ENCODE measurements at places on chromosomes 5 and 9.

DNA sequence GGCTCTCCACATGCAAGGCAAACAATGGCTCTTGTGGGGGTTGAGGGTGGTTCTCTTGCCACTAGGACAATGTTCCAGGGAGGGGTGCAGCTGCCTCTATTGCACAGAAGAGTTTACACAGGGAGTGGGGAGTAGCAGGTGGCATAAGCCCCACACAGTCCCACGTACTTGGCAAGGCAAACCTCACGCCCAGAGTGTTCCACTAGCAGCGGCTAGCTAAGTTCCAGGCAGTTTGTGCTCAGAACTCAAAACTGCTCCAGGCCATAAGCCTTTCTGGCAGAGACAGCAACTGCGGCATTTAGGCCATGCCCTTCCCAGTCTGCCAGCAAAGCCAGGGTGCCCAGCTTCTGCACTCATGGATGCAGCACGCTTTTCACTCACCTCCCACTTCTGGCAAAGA is 29.0 kb upstream of the BTNL3 start:
- no peak for DNase-seq

DNA sequence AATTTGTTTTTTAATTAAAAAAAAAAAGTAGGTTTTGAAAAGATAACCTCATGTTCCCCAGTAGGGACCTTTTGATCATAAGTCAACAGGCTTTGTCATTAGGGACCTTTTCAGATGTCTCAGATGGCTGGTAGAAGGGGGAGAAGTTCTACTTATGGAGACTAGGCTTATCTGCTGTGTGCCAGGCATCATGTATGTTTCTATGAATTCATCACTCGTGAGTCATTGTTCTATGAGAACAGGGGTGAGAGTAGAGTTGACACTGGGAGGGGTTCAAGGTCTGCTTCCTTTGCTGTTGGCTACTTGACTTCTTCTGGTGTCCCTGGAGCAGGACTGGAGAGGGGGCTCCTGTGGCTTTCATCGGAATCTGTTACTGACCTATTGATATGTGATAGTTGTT is 138.8 kb downstream of the KDM4C start:
- DNase-seq: no peak

GRCh38 chr9:115103746-115104477 is 14.0 kb downstream of the TNC start:
- no peak for DNase-seq

GRCh38 chr5:44927115-44927733 is 118.5 kb downstream of the MRPS30 start:
- DNase-seq: no peak

DNA sequence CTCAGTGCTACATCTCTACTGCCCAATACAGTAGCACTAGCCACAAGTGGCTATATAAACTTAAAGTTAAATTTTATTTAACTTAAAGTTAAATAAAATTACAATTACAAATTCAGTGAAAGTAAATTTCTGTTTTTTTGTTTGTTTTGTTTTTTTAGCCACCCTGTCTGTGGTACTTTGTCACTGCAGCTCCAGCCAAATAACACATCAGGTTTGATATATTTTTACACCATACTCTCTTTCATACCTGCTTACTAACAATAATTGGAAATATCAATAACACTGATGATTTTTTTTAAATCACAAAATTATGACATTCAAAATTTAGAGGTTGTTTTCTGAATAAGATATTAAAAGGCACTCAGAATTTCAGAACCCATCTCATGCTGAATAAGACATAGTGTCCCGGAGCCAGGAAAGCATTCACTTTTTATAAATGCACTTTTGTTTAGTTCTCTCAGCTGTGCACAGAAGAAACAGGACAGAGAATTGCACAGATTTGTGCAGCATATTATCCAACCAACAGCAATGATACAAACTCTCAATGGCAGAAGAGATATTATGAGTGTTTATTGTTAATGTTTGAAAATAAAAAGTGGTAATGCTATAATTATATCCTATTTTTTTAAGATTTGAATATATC is 92.6 kb downstream of the EDIL3 start:
- DNase-seq: no peak

DNA sequence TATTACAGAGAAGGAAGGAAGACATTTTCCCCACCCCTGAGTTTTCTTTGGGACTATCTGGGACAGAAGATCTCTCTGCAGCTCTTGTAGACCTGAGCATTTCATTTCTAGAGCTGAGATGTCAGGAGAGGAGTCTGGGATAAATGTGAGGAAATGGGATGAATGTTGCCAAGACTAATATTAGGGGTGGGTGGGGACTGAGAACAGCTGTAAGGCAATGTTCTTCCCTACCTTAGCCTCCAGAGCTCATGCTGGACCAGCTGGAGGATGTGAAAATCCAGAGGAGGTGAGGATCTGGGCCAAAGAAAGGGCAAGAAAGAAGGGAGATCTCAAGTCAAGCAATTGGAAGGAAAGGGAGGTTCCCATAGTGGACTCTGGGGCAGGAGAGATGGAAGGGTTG is 23.1 kb upstream of the FOXD1 start:
- DNase-seq: no peak

DNA sequence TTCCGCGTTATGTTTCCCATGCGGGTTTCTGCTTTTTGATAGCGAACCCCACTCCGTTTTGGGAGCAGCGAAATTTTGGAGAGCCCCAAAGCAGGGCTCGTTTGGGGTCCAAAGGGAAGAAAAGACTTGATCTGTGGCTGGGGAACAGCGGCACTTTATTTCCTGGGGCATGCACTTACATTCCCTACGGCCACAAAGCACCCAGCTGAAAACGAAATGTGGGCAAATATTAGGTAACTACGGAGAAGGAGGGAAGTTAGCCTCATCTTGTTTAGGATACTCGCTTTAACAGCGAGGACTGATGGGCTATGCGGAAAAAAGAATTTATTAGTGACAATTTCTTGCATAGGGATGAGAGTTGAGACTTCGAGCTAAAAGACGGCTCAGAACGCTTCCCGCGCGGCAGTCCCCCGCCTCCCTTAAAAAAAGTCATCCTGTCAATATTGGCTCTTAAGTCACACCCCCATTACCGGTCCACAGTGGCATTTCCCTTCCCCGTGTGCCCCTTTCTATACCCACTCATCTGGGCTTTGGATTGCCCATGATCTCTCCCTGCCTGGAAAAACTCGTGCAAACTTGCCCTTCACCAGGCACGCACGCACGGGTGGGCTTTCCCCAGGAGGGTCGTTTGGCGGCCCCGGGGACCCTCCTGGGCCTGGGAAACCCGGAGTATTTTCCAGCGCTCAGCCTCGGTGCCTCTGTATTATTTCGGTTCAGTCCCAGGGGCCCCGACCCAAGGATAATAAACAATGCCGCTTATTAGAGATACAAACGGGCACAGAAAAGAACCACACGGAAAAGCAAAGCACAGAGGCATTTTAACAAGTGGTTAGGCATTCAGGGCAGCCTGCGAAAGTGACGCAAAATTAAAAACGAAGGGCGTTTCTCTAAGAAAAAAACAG is 35.8 kb upstream of the NFIB start:
- DNase-seq: no peak

- no peak for DNase-seq
These were observed 7.5 kb upstream of the ZNF367 start for GRCh38 chr9:96425500-96426169.

DNA sequence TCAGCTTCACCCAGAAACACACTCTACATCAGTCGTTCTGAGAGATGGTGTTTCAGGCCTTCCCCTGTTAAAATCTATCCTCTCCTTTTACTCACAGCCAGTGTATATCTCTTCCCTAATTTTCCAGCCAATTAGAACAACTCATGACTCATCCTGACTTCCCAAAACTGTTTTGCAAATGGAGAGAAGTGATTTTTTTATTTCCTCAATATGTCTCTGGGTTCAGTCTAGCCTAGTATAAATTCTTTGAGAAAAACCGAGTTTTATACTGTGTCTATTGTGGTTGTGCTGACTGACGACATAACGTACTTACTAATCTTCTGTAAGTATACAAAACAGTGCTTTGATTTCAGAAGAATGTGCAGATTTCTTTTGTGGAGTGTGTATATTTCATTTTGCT is 28.4 kb upstream of the CAST start:
- DNase-seq: no peak

- DNase-seq: no peak
These were observed 38.1 kb upstream of the SMARCA2 start for GRCh38 chr9:1977026-1977425.

Measured in CD4-positive, alpha-beta T cell treated with Interleukin-6 at 100 ng/mL for 8 hours (primary cell).